ENCODE measurements at places on chromosomes 5 and 9. TPM values are rescaled to one million over a fixed set of nuclear protein-coding genes. Genes with fewer than 3 reads are reported as not detected.

GPR151 gene
- not detected for polyA plus RNA-seq

CBY3 gene
- 0.13 TPM for polyA plus RNA-seq

DNA sequence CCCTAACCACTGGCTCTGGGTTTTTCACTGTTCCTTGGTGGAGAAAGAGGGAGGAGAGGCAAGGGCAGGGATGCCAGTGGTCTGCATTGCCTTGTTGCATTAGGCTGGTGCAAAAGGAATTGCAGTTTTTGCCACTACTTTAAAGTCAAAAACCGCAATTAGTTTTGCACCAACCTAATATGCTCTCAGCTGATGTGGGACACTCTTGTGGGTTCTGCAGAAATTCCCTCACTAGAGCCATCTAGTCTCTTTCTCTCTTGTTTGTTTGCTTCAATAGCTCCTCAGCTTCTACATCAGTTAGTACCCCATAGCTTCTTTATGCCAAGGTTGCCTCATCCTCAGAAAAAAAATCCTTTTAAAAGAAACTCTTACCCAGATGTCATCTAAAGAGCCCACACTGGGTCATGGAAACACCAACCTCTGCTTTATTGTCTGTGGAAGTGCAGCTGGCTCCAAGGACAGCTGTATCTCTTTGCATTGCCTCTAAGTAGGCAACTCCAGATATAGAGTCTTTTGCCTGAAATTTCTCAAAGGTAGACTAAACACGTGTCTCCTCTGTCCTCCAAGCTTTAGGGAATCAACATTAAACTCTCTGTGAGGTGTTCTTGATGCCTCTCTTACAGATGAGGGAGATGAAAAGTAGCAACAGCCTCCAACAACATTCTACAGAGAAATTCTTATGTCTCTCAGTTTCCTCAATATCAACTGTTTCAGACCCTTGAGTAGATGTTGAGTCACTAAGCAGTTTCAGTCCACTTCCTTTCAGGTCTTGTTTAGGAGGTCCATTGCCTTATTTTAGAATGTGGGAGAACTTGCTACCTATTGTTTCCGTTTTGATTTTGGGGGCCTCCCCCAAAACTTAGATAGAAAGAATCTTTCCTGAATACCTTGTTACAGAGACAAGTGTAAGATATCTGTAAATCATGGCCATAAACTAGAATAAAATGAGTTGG is 84.9 kb upstream of the MEF2C start:
- DNase-seq, result no peak

SH2D3C gene
- polyA plus RNA-seq, result 85.5 TPM

DNA sequence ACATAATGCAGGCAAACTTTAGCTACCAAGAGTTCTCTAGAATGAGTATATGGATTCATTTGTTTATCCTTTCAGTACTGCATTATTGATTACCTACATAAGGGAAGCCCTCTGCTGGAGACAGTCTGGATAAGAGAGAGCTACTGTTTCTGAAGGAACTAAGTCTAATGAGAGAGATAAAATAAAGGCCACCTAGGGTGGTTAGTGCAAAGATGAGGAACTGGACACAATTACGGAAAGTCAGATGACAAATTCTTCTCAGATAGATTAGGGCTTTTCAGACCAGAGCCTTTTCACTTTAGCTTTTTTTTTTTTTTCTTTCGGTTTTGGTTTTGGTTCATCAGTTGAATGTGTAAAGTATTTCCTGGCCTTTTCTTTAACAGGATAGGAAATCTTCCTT is 31.3 kb downstream of the ISOC1 start:
- DNase-seq, result peak; percentile 20

OTULINL gene
- polyA plus RNA-seq, result 0.75 TPM

TXNDC8 gene
- not detected for polyA plus RNA-seq

CARTPT gene
- not detected for polyA plus RNA-seq

DNA sequence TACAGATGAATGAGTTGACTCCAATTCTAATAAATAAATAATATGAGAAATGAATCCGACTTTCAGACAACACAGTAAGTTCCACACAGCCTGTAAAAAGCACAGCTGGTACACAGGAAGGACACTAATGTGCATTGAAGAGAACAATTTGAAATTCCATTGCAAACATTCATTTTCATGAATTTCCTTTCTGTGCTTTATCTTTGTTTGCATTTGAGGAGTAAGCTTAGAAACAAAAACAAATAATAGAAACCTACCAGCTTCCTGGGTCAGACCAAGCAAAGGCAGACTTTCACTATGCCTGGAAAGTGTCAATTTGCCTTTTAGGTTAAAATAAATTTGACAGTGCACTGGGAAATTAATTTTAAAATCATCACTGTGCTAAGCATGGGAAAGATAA is 143.8 kb upstream of the VLDLR start:
- no peak for DNase-seq

FST gene
- not detected for polyA plus RNA-seq

ADGRD2 gene
- polyA plus RNA-seq, result not detected

DNA sequence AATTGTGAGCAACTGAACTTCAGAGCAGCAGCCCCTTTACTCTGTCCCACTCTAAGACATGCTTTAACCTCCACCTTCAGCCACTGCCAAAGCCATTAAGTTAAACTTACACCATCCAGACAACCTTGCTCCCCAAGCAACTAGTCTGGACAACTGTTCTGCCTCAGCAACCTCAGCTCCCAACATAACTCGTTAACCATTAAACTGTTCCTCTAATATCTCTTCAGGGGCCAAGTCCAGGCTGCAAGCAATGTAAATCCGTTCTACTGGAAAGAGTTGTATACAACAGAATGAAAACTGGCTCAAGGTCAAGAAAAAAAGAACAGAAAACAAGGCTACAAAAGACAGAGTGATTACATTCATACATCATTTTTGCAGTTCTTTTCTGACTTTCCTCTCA is 131.7 kb upstream of the TARS1 start:
- DNase-seq, result no peak

LCN15 gene
- polyA plus RNA-seq, result not detected

DNA sequence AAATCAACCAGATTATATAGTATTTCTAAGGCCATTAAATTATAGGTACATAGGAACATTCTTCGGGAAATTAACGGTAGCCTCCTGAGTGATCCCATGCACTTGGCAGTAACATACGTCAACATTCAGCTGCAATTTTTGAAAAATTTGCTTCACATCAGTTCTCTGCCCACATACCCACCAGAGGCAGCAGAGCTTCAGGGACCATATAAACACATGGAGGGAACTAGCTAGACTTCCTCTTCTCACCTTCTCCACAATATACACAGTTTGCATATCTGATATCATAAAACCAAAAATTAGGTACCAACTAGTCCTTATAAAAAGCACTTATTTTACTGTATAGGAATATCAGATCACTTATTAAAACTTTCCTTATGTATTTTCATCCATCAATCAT is 4.8 kb downstream of the PSIP1 start:
- DNase-seq, result peak; percentile 56

DNA sequence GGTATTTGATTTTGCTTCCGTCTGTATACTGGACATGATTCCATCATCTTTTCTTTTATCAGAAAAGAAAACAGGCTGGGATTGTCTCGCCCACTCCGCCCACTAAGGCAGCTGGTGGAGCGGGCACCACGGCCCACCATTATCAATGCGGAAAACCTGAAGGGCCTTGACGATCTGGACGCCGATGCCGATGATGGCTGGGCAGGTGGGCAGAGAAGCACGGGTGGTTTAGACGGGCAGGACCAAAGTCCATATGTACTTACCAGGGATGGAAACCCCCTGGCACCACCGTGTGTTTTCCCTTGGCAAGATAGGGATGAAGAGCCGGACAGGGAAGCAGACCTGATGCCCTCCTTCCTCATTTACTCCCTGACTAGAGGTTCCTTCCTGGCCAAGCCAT is 53.7 kb downstream of the PRRC2B start:
- DNase-seq, result no peak

GBGT1 gene
- polyA plus RNA-seq, result 19.6 TPM

RANBP17 gene
- not detected for polyA plus RNA-seq

SH3TC2 gene
- not detected for polyA plus RNA-seq

GRCh38 chr9:134014946-134015345 is 10.3 kb upstream of the BRD3OS start:
- DNase-seq, result no peak

DNA sequence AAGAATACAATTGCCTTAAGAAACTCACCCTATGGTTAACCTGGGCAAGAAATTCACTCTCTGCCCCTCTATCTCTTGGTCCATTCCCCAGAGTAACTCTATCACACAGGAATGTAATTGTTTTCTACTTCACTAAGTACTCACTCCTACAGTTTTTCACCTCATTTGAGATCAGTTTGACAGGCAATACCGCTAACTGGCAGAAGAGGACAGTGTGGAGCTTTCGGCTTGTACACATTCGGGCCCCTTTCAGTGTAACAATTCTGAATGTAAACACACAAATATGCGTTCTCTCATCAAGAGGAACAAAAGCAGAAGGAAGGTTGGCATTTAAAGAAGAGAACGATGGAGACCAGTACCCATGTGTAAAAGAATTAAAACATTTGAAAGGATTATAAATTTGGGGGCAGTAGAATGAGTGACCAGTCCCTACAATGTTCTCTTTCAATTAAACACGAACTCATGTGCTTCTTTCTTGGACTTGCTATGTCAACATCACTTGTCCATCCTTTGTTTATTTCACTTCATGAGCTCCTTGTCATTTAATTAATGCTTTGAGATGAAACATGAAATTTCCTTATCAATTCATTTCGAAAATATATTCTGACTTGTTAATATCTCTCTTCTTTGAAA is 188.5 kb upstream of the GRAMD2B start:
- no peak for DNase-seq

ZNF883 gene
- 0.54 TPM for polyA plus RNA-seq

DNA sequence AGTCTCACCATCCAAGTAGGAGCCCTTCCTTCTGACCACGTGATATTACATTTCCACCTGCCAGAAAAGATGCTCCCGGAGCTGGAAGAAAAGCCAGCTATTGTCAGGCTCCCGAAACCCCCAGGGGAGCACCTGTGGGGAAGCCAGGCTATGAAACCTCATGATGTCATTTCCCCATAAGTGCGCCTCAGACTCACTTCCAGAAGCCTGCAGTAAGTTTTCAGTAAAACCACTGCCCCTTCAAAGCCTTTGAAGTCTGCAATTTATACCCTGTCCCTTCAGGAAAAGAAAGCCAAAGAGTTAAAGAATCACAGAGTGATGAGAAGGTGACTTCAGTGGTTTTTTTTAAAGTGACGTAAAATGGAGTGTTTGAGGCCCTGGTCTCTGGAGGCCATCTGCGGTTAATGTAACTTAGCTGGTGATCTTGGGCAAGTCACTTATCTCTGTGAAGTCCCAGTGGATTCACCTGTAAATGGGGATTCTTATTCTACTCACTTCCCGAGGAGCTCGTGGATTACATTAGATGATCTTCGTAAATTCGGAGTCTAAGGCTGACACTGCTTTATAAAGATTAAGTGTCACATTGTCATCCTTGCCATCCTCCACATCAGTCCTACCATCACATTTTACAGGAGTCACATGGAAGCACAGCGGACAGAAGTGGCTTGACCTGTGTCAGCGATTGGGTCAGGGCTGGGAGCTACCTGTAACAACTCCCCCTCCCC is 2.6 kb upstream of the SEMA6A start:
- DNase-seq, result peak; percentile 60

OTP gene
- polyA plus RNA-seq, result 0.03 TPM

DNA sequence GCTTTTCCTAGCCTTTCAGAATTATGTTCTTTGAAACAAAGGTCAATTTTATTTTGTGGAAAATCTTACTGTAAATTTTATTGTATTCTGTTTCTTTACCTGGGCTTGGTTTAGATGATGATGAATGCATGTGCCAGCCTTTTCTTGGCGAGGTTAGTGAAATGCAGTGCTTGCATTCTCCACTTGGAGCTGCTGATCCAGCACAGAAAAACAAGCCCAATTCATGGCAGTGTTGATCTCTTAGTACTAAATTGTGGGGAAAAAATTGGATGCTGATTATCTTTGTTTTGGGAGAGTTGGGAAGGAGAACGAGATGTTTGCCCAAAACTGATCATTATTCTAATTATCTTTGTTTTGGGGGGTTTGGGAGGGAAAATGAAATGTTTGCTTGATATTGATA is 3.7 kb downstream of the HABP4 start:
- DNase-seq, result no peak

DNA sequence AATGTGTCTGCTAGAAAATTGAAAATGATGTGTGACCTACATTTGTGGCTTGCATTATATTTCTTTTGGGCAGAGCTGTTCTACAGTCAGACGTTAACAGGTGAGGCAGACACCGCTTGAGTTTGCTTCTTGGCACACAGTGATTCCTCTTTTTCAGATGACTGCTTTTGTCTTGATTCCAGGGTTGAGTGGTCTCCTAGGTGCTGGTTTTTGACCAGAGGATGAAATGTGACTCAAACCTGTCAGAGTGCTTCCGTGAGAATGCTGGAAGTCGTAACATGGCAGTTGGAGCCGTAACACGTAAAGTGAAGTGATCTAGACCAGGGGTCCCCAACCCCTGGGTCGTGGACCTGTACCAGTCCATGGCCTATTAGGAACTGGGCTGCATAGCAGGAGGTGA is 28.3 kb upstream of the NDFIP1 start:
- no peak for DNase-seq

TRAPPC13 gene
- 14.0 TPM for polyA plus RNA-seq

- DNase-seq, result no peak
Observed at GRCh38 chr9:38771593-38771992, 51.7 kb upstream of the FAM240B start.

GRCh38 chr9:74645007-74645639 is 148.0 kb downstream of the RORB start:
- peak; percentile 36 for DNase-seq

GDNF gene
- not detected for polyA plus RNA-seq

GNA14 gene
- polyA plus RNA-seq, result not detected

AIF1L gene
- polyA plus RNA-seq, result not detected

- DNase-seq, result no peak
Observed at GRCh38 chr9:71678999-71679398, 89.3 kb downstream of the CEMIP2 start.

DNA sequence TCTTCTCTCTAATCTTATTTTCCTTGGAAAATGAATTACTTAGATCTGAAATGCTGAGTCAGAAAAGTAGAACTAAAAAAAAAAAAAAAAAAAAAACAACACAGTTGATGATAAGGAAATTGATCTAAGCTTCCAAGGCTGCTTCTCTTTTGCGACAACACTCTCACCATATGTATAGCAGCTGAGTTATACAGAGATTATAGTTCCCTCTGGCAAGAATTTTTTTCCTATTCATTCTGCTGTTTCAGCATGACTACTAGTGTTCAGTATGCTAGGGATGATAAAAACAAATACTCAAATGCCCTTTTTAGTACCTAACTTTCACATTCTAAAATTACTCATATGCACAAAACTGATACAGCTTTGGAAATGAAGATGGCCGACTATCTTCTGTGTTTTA is 267.3 kb downstream of the MLLT3 start:
- no peak for DNase-seq

DNA sequence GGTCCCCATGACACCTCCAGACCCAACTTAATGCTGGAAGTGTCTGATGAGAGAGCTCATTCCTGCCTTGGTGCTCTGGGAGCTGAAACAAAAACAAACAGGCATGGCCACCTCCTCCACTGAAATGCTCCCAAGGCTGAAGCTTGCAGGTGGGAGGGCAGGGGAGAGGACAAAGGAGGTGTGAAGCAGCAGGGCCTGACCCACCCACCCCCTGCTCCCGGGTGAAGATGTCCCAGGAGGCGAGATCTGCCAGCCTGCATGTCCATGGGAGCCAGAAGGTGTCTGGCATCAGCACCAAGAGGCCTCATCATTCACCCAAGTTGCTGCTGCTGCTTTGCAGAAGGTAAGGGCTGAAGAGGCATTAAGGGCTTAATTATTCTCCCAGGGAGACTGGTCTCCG is 4.2 kb upstream of the CCIN start:
- DNase-seq, result no peak
